ENCODE measurements at places on chromosomes 2 and 18. TPM values are rescaled to one million over a fixed set of nuclear protein-coding genes. Genes with fewer than 3 reads are reported as not detected.

DNA sequence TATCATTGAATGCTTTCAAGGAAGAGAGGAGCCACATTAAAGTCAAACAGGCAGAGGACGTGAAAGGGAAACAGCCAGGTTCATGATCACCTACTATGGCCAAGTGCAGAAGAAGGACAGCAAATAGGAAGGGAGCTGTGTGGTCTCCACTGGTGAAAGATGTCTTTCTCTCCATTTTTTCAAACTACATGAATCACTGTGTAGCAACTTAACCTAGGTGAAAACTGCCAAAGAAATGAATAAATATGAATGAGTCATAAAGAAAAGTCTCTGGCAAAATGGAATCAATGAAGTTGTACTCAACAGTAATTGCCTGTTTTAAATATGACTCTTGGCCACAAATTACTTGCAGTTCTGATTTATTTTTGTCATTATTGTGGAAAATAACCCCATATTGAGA is 452.6 kb upstream of the PKDCC start:
- DNase-seq = no peak

DNA sequence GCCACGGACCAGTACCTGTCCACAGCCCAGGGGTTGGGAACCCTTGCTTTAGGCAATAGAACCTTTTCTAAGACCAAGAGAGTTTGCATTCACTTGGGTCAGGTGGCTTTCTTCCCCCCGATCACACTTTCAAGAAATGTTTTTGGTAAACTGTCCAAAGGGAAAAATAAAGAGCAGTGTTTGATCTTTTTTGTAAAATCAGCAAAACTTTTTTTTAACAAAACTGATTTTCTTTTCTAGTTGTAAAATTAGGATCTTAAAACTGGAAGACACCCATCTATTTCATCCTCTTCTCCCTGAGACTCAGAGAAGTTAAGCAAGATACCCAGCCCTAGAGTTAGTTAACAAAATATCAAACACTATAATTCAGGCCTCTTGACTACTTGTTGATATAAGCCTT is 6.1 kb upstream of the SESTD1 start:
- DNase-seq = no peak

GRCh38 chr18:50720325-50720674 is 99.5 kb downstream of the MRO start:
- DNase-seq = no peak

- DNase-seq = no peak
Measured at GRCh38 chr2:20217041-20217970, 7.6 kb downstream of the SDC1 start.

DNA sequence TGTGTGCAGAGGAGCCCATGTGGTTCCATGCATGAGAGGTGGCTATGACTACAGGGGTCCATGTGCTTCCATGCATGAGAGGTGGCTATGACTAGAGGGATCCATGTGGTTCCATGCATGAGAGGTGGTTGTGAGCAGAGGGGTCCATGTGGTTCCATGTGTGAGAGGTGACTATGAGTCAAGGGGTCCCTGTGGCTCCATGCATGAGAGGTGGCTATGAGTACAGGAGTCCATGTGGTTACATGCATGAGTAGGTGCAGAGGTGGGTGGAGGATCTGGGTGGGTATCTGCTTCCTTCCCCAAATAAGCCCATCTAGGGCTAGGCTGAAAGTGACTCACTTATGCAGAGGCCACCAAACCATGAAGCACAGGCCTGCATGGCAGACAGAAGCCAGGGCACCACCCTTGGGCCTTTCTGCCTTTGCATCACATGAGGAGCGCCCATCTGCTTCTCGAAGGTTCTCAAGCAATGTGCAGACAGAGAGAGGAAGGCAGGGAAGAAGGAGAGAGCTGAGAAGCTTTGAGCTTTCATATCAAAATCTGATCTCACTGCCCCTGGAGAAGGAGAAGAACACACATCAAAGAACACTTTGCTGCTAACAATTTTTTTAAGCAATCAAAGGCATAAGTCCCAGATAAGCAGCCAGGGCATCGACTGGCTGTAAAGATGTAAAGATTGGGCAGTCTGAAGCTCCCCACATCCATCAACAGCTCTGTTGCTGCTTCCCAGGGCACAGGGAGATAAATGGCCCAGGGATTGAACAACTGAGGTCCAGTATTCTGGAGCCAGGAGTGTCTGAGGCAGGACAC is 137.6 kb downstream of the TNS1 start:
- DNase-seq = no peak

Gene CTAGE1
- polyA plus RNA-seq = 0.05 TPM

Gene CRYGD
- not detected for polyA plus RNA-seq

Gene LINC00305
- polyA plus RNA-seq = 3.6 TPM

All from left kidney (tissue), 8 donors.